ENCODE measurements at places on chromosomes 12 and 14.

DNA sequence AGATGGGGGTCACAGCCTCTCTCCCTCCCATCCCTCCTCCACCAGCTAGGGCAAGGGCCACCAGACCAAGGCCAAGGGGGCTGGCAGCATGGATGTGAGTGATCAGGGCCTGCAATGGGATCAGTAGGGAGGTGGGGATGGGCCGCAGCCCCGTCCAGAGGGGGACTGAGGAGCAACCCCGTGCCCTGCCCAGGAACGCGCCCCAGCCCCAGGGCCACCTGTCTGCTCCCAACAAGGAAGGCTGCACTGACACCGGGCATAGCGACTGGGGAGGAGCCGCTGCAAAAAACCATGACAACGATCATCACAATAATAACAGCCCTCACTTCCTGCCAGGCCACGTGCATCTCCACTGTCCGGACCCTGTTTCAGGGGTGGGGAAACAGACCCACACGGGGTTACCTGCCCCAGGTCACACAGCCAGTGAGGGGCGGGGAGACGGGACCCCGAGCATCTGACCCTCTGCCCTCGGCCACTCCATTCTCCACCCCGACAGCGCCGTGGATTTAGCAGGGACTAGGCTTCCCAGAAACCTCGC lies 24.3 kb downstream of the NCOR2 start:
- DNase-seq: no peak

GRCh38 chr12:11854011-11854499 lies 204.6 kb downstream of the ETV6 start:
- DNase-seq: no peak

DNA sequence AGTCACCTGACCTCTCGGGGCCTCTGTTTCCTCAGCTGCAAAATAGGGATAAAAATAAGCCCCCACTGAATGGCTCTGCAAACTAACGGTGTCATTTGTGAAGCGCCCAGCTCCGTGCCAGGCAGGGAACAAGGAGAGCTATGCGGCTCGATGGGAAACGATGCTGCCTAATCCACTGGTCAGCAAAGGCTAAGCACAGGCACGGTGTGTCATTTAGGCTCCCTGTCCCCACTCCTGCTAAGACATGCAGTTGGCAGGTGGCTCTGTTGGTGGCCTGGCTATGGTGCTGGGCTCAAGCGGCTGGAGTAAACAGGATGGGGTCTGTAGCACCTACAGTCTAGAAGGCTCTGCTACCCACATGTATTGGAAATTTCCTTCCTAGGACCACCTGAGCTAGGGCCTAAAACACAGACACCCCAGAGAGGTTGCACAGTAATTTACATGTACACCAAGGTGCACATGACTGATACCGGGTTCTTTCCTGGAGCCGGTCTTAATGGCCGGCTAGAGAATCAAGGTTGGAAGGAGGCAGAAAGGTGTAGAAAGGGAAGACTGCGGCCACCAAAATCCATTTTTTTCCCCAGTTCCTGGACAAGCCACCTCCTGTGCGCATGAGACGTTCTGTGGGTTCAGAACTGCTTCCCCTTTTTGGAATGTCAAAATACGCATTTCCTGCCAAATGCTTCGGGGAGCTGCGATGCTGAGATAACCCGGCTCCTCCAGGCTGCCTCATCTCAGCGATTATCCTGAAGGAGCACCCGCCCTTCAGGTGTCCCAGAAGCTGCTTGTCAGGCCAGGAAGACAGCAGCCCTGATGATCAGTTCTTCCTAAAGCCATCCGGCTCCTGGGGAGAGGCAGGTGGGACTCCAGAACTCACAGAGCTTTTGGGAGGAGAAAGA lies 1.0 kb downstream of the CACNA2D4 start:
- no peak for DNase-seq

DNA sequence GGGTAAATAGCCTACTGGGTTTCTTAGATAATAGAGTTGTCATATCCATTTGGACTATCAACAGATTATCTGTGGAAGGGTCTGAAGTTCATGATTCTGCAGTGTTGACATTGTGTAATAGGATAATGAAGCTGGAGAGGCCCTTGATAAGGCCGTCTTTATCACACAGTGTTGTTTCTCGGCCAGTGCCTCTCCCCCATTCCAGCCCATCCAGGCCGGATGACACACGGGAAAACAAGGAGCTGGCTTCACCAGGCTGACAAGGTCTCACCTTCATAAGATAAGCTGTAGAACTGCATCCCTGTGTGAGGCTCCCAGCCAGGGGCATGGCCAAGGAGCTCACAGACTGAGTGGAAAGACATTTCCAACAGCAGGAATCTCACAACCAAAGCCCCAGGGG lies 8.7 kb upstream of the EML1 start:
- DNase-seq: no peak

- no peak for DNase-seq
Observed at GRCh38 chr14:69059658-69060623, 80.8 kb upstream of the ACTN1 start.

GRCh38 chr14:38808734-38809455 lies 294.1 kb downstream of the SEC23A start:
- DNase-seq: no peak

DNA sequence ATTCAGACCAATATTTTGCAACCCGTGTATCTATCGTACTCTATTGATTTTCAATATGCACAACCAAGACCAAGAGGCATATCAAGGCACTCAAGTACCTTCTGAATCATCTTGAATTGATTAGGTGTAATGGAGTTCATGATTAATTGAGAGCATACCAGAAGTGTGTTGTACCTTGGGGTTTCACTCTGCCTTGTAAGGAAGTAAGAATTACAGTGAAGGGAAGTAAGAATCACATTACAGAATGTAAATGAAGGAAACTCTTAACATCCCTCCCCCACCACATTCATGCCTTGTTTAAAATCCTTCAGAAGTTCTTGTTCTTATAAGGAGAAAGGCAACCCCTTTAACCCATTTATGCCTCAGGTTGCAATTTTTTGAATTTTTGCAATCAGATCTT lies 5.4 kb upstream of the MGAT4C start:
- no peak for DNase-seq

GRCh38 chr12:91493308-91493707 lies 310.7 kb upstream of the DCN start:
- DNase-seq: no peak

DNA sequence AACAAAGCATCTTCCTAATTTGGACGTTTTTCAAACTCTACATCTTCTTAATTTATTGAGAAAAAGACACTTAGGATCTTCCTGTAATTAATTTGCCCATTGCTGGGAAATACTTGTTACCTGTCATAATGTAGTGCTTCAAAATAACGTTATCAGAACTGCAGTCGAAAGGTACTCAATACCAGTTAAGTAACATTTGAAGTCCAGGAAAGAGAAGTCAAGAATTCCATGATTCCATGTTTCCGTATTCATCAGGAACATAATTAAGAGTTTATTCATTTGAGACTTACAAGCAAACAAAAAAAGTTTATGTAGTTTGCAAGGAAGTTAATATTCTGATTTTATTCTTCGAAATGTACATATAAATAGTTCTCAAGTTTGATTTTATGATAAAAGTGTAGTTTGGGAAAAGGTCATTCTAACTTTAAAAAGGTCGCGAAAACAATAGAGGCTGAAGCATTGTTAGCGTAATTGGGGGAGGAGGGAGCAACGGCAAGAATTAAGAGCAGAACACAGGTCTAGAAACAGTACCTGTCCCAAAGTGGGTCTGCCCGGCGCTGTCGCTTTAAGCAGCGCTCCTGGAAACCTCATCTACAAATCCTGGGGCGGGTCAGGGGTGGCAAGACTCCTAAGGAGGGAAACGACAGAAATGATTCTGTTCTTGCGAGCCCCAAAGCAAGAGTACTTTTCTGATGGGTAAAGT lies 1.2 kb upstream of the KCNMB4 start:
- no peak for DNase-seq

DNA sequence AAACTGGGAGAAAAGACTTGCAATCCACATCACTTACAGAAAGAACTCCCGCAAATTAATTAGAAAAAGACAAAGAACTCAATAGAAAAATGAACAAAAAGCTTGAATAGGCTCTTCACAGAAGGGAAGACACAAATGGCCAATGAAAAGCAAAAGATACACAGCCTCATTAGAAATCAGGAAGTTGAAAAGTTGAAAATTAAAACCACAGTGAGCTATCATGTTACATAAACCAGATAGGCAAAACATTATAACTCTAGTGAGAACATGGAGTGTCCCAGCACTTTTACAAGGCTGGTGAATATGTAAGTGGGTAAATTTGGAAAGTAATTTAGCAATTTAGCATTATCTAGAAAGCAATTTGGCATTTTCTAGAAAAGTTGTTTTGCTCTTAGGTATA lies 158.4 kb upstream of the RASSF8 start:
- no peak for DNase-seq

GRCh38 chr12:15706010-15706676 lies 83.0 kb downstream of the EPS8 start:
- DNase-seq: no peak

- no peak for DNase-seq
Observed at GRCh38 chr12:122244565-122245371, 18.9 kb upstream of the DIABLO start.

GRCh38 chr12:2251526-2252209 lies 198.9 kb downstream of the CACNA1C start:
- DNase-seq: no peak

DNA sequence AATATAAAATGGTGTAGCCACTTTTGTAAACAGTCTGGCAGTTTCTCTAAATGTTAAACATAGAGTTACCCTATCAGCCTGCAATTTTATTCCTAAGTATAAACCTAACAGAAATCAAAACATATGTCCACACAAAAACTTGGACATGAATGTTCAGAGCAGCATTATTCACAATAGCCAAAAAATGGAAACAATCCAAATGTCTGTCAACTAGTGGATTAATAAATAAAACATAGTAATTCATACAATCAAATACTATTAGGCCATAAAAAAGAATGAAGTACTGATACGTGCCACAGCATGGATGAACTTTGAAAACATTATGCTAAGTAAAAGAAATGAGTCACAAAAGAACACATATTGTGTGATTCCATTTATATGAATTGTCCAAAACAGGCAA lies 196.5 kb downstream of the NUAK1 start:
- DNase-seq: no peak

GRCh38 chr14:74502236-74503019 lies 8.9 kb downstream of the ISCA2 start:
- no peak for DNase-seq

GRCh38 chr14:92556255-92556741 lies 42.7 kb downstream of the RIN3 start:
- DNase-seq: no peak
